ENCODE measurements at places on chromosomes 3 and 15.

DNA sequence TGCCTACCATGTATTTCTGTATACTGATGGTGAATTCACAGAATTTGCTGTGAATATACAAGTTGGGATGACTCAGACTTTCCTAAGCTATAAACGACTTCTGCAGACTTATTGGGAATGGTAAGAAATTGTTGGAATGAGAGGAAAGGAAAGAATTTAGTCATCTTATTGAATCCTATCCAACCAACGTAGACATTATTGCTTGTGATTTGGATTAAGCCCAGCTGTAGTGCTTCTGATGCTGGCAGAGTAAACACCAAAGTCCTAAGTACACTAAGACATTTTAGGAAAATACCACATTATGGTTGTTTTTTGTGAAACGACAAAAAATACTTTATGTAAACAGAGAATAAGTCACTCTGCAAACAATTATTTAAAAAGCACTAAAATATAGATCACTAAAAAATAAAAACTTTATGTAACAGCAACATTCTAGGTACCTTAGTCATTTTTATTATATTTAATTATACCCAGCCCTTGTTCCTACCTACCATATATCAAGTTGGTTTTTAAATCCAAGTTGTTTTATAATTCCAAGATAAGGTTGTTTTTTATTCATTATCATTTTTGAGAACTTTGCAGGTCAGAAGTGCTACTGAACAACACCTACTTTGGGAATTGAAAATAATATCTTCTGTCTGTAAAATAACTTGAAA, 99.2 kb upstream of the MLF1 start:
- no peak for DNase-seq

DNA sequence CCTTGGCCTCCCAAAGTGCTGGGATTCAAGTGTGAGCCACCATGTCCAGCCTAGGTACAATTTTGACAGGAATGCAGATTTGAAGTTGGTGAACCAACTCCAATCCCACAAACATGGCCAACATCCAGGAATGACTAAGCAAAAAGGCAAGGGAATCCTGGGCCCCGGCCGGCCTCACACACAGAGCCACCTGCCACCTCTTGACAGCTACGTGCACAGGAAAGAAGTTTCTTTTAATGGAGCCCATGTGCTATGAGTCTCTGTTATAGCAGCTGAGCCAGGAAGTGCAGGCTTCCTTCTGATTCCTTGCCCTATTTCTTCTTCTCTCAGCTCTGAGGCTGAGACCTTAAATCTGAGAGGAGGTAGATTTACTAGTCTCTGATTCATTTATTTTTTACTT, 8.8 kb downstream of the TMEM40 start:
- DNase-seq = no peak

- peak; percentile 70 for DNase-seq
Observed at GRCh38 chr3:149512073-149512782, 37.7 kb downstream of the TM4SF4 start.

DNA sequence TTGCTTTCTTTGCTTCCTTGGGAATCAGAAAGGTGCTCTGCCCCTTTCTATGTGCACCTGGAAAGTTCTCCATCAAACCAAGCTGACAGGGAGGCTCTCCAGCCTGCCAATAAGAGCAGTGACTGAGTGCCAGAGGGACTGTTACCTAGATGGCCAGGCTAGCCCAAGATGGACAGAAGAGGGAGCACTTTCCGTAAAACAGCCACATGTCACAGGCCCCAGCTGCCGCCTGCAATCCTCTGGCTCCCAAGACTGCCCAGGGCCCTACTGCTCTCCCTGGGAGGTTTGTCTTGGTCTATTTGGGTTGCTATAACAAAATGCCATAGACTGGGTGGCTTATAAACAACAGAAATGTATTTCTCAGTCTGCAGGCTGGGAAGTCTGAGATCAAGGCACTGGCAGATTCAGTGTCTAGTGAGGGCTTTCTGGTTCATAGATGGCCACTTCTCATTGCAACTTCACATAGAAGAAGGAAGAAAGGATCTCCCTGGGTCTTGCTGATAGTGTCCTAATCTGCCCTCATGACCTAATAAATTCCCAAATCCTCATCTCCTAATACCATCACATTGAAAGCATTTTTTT, 72.3 kb downstream of the TAMM41 start:
- no peak for DNase-seq

DNA sequence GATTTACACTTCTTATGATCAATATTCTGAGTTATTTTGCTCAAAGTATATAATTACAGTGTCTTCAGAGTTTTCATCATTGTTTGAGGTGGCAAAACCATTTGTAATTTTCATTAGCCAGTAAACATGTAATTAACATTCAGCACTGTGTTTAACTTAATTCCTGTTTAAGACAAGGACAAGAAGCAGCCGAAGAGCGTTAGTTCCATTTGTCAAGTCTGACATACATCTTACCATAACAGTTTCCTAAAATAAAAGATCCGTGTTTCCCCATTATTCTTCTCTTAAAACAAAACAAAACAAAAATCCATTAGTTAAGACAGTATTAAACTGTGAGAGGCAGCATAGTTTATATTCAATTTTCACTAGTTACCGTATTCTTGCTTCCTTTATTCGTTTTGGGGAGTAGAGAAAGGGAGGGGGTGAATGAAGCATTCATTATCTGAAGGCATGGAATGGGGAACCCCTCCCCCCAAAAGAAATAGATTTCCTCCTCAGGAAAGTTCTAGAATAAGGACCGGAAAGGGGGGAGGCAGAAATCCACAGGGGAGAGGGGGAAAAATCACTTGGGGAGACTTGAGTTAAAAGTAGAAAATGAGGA, 5.5 kb upstream of the NR2F2 start:
- DNase-seq = no peak

GRCh38 chr3:177516158-177517011, 319.1 kb upstream of the TBL1XR1 start:
- DNase-seq = no peak

DNA sequence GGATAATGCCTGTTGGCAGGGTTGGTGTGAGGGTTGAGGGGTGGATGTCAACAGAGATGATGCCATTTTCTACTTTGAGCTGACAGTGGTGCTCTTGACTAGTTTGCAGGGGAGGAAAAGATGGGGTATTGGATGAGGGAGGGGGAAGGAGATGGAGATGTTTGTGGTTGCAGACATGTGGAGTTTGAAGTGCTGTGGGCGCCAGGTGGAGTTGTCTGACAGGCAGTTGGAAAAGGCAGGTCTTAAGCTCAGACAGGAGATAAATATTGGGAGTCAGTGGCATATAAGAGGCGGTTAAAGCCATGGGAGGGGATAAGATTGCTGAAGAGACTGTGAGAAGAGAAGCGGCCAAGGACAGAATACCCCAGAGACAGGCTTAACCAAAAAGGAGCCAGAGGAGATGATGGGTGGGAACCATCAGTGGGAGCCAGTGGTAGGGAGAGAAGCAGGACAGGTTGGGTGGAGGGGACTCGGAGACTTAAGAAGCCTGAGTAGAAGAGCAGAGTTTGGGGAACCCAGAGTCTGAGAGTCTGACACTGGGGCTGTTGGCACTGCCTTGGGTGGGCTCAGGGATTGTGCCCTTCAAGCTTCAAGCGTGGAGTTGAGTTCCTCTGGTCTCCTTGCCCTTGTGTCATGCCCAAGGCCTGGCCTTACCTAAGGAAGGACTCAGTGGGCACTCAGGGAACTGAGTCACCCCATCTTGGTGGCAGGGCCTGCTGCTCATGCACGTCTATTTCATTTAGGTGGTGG, 13.9 kb downstream of the COPG1 start:
- DNase-seq = no peak

- DNase-seq = no peak
Observed at GRCh38 chr15:78641102-78641748, at the start of gene CHRNB4. Gene CHRNB4, minus strand, starts transcription at chr15:78641210. Its CDS starts 77 bp downstream, at chr15:78641133.

DNA sequence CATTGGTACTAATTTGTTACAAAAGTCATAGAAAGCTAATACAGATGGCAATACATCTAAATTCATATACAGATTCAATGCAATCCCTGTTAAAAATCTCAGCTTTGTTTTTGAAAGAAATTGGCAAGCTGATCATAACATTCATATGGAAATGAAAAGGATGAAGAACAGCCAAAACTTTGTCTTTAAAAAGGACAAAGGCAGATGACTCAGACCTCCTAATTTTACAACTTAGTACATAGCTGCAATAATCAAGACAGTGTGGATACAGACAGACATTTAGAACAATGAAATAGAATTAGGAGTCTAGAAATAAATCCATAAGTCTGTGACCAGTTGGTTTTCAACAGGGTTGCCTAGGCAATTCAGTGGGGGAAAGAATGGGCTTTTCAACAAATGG, 63.3 kb downstream of the AQP9 start:
- DNase-seq = no peak

GRCh38 chr15:99503411-99503810, 62.4 kb upstream of the MEF2A start:
- DNase-seq = no peak

- DNase-seq = no peak
Observed at GRCh38 chr3:79424811-79425210, 343.0 kb downstream of the ROBO1 start.

DNA sequence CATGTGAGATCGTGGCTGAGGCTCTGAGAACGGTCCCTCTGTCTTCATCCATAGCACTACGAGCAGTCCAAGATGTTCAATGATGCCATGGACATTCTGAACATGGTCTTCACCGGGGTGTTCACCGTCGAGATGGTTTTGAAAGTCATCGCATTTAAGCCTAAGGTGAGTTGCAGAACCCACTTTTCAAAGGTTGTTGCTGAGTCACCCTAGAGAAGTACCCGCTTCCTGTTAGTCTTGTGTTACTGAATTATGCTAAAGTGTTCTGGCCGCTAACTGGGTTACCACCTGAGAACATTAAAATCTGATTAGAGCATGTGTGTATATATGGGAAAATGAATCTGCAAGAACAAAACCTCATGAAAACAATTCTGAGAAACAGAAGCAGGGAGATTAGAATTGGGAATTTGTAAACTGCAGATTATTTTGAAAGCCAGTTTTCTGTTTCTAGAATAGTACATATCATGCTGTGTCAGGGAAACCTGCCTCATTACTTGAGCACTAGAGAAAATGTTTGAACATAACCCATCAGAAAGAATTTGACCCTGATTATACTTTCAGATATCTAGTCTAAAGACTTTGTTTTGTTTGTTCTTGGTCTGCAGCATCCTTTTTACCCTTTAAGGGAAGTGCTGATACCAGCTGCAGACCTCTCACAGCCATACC, 92.6 kb downstream of the CHDH start:
- peak; percentile 42 for DNase-seq

GRCh38 chr15:93041159-93041547, 47.9 kb downstream of the RGMA start:
- no peak for DNase-seq

DNA sequence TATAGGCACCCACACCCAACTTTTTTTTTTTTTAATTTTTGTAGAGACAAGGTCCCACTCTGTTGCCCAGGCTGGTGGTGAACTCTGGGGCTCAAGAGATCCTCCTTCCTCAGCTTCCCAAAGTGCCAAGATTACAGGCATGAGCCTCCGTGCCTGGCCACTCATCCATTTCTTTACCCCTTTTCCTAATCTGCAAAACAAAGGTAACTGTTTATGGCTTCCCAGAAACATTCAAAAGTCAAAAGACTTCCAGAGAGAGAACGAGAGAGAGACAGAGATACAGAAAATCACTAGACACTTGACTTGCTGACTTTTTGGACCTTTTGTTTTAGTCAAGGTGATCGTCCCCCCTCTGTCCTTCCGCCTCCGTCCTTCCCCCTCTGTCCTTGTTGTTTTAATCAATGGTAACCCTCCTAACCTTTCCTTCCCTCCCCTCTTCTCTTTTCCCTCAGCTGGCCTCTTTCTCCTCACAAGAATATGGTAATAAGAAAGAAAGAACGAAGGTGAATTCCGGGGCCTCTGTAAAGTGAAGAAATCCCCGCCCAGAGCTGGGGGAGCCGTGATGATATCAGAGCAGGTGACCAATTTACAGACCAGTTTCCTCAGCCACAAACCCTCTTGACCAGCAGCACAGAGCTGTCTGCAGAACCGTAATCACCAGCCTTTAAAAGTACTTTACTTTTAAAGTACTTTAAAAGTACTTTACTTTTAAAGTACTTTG, 21.9 kb downstream of the KLHL6 start:
- peak; percentile 49 for DNase-seq

DNA sequence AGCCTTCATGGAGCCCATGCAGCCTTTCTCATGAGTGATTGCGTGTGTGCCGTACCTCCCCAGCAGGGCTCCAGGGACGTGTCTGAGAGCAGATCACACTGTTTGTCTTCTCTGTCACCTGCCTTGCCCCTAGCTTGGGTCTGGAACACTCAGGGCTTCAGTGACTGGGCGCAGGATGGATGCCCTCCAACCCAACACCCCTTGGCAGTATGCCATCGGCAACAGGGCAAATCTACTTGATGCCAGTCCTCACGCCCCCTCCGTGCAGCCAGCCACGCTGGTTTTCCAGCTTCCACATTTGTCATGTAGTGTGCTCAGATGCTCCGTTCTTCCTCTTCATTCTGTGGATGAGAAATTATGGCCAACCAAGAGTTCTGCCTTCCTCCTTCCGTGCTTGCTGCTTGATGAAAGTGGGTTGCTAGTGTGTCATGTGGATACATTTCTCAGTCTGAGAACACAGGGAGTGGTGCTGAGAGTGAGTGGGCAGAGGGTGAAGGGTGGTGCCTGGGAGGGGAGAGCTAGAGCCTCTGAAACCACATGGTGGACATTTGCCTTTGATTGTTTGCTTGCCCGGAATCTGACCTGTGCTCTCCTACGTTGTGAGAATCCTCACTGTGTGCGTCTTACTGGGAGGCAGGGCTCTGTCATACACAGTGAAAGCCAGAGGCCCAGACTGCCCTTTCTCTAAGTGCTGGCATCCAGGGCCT, 97.2 kb downstream of the FAM43A start:
- DNase-seq = no peak

Measured in GM10248 (cell line).